Activated CD8-positive, alpha-beta memory T cell treated with anti-CD3 and anti-CD28 coated beads, Interleukin-2, amount 10 ng/mL, durations not matched to agents 7 days and 5 days (primary cell): ENCODE measurements at places on chromosomes 2 and 18. TPM values are rescaled to one million over a fixed set of nuclear protein-coding genes. Genes with fewer than 3 reads are reported as not detected.

UBXN4 gene
- 112 TPM for total RNA-seq

DNA sequence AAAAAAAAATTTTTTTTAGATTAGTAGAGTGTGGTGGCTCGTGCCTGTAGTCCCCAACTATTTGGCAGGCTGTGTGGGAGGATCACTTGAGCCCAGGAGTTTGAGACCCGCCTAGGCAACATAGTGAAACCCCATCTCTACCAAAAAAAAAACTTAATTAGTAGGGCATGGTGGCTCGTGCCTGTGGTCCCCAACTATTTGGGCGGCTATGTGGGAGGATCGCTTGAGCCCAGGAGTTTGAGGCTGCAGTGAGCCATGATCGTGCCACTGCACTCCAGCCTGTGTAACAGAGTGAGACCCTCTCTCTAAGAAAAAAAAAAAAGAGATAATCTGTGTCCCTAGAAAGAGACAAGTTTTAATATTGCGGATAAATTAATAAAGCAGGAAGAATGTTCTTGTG is 8.8 kb downstream of the GPR55 start:
- peak; percentile 44 for DNase-seq
- H3K4me1 ChIP-seq = peaks cover 52% of the 10 kb centered on the region
- H3K4me3 ChIP-seq = peak overlapping the region; percentile 65

ZNF236 gene
- 22.9 TPM for total RNA-seq

DNA sequence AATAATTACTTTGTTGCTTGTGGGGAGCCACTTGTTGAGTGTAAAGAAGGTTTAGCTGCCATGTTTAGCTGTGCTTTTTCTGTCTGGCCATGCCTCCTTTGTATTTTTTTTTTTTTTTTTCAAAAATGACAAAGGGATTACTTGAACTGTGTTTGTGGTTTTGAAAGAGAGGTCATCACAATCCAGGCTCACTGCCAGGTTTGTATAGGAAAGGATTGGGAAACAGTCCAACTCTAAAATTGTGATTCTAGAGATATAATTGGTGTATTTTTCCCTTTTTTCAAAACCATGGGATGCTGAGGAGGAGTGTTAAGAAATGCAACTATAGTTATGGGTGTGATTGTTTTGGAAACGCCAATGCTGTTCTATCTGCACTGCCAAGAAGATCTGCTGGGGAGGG is 4.3 kb downstream of the ITPRIPL1 start:
- DNase-seq = no peak
- H3K4me3 ChIP-seq = no peak overlapping the region
- peaks cover 66% of the 10 kb centered on the region for H3K4me1 ChIP-seq
- no peak overlapping the region for H3K27ac ChIP-seq
- H3K36me3 ChIP-seq = peaks cover 39% of the 10 kb centered on the region

- no peak overlapping the region for H3K4me3 ChIP-seq
- no peak overlapping the region for H3K27ac ChIP-seq
- no peak for DNase-seq
- peaks cover 62% of the 10 kb centered on the region for H3K4me1 ChIP-seq
These were observed 9.3 kb downstream of the SF3B1 start for GRCh38 chr2:197425550-197425949.

- H3K27ac ChIP-seq = peak overlapping the region; percentile 63
- DNase-seq = no peak
- peak overlapping the region; percentile 21 for H3K4me3 ChIP-seq
- H3K4me1 ChIP-seq = peaks cover 90% of the 10 kb centered on the region
These were observed 46.2 kb downstream of the ANKRD44 start for GRCh38 chr2:197264332-197264731.

GGCX gene
- total RNA-seq = 26.7 TPM

- peaks cover 3% of the 10 kb centered on the region for H3K27me3 ChIP-seq
- H3K4me3 ChIP-seq = no peak overlapping the region
- H3K36me3 ChIP-seq = no peaks in the 10 kb centered on the region
- no peak overlapping the region for H3K27ac ChIP-seq
- H3K4me1 ChIP-seq = no peaks in the 10 kb centered on the region
These were observed 278.8 kb upstream of the SLC14A2 start for GRCh38 chr18:45336448-45336847.

GRCh38 chr18:7170292-7170691 is 52.7 kb upstream of the LAMA1 start:
- no peaks in the 10 kb centered on the region for H3K36me3 ChIP-seq
- H3K4me3 ChIP-seq = no peak overlapping the region
- no peaks in the 10 kb centered on the region for H3K27me3 ChIP-seq

GRCh38 chr18:35029770-35030169 is 11.4 kb upstream of the MAPRE2 start:
- H3K27ac ChIP-seq = peak overlapping the region; percentile 100
- peak overlapping the region; percentile 79 for H3K4me3 ChIP-seq
- H3K4me1 ChIP-seq = peaks cover 28% of the 10 kb centered on the region
- peaks cover 6% of the 10 kb centered on the region for H3K36me3 ChIP-seq

MC2R gene
- not detected for total RNA-seq

GRCh38 chr2:120225549-120226065 is 2.4 kb upstream of the TMEM185B start:
- peak overlapping the region; percentile 53 for H3K27ac ChIP-seq
- DNase-seq = no peak
- H3K27me3 ChIP-seq = no peaks in the 10 kb centered on the region
- H3K4me3 ChIP-seq = no peak overlapping the region
- H3K4me1 ChIP-seq = peaks cover 86% of the 10 kb centered on the region

GRCh38 chr2:78977661-78978145 is 47.8 kb upstream of the REG3G start:
- no peak overlapping the region for H3K27ac ChIP-seq
- H3K27me3 ChIP-seq = no peaks in the 10 kb centered on the region
- no peak overlapping the region for H3K4me3 ChIP-seq
- H3K4me1 ChIP-seq = peaks cover 2% of the 10 kb centered on the region
- H3K36me3 ChIP-seq = no peaks in the 10 kb centered on the region
- DNase-seq = no peak

KDSR gene
- total RNA-seq = 48.4 TPM

- peak within 1 kb of the TSS; percentile 97 for H3K4me3 ChIP-seq
- H3K27ac ChIP-seq = peak within 1 kb of the TSS; percentile 93
- peak; percentile 100 for DNase-seq
- H3K27me3 ChIP-seq = no peaks in the 10 kb centered on the region
- H3K36me3 ChIP-seq = peaks cover 21% of the 10 kb centered on the region
These were observed at the start of gene RAB10 for GRCh38 chr2:26033818-26034636. Gene RAB10 (plus strand): TSS chr2:26034084. CDS start chr2:26034609, 525 bp downstream.

DNA sequence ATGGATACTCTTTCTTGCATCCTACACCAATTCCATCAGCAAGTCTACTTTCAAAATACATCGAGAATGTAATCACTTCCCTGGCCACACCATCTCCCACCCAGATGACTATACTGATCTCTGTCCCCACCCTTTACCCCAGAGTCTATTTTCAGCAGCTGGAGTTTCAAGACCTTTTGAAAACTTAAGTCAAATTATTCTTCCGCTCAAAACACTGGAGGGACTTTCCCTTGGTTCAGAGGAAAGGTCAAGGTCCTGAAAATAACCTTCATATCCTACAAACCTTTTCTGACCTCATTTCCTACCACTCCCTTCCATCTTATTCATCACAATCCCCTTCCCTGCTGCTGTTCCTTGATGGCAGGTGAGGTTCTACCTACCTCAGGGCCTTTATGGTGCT is 58.8 kb upstream of the LYPD6 start:
- no peak for DNase-seq
- no peaks in the 10 kb centered on the region for H3K4me1 ChIP-seq
- no peak overlapping the region for H3K4me3 ChIP-seq
- H3K27me3 ChIP-seq = peaks cover 2% of the 10 kb centered on the region

DNA sequence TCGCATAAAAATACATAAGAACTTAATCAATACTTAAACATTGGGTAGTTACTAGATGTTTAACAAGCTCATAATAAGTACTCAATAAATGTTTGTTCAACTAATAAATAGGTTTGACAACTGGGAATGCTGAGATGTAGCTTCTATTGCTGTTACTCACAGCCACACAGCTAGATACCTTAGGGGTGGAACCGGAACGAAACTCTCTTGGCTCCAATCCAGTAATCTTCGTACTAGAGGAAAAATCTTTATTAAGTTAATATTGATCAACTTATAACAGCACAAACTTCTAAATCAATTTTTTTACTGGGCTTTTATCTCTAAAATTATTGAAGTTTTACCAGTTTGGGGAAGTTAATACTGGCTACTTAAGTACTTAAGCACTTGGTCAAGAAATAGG is 247.8 kb downstream of the PAX3 start:
- H3K27ac ChIP-seq = no peak overlapping the region
- H3K36me3 ChIP-seq = no peaks in the 10 kb centered on the region
- no peak overlapping the region for H3K4me3 ChIP-seq
- no peak for DNase-seq

- H3K36me3 ChIP-seq = no peaks in the 10 kb centered on the region
- H3K4me3 ChIP-seq = no peak overlapping the region
- no peaks in the 10 kb centered on the region for H3K27me3 ChIP-seq
- H3K27ac ChIP-seq = no peak overlapping the region
These were observed 317.0 kb upstream of the MMADHC start for GRCh38 chr2:149904352-149905175.

DNA sequence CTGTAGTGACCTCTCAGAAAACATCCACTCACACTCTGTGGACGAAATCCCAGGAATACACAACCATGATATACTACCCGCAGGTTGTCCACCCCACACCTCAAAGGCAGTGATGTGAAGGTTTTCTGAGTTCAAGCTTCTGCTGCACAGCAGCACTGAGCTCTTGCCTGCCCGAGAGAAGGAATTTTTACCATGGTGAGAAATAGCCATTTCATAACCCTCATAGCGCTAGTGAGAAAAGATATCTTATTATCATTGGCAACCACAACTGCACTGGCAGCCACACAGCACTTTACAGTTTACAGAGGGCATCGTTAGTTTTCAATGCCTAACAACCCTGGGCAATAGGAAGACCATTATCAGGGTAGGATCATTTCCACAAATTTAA is 36.9 kb downstream of the NAPG start:
- H3K36me3 ChIP-seq = no peaks in the 10 kb centered on the region
- H3K27ac ChIP-seq = no peak overlapping the region
- no peak overlapping the region for H3K4me3 ChIP-seq
- no peak for DNase-seq
- H3K27me3 ChIP-seq = no peaks in the 10 kb centered on the region
- peaks cover 3% of the 10 kb centered on the region for H3K4me1 ChIP-seq

- peaks cover 12% of the 10 kb centered on the region for H3K4me1 ChIP-seq
- H3K27me3 ChIP-seq = no peaks in the 10 kb centered on the region
- H3K36me3 ChIP-seq = peaks cover 57% of the 10 kb centered on the region
These were observed 75.8 kb downstream of the POLR1A start for GRCh38 chr2:86029873-86030272.

FIGN gene
- not detected for total RNA-seq

LOXHD1 gene
- 0.06 TPM for total RNA-seq

TRIM43 gene
- total RNA-seq = 0.23 TPM

GLI2 gene
- 0.28 TPM for total RNA-seq

C2orf66 gene
- total RNA-seq = not detected

CCDC148 gene
- not detected for total RNA-seq

DNA sequence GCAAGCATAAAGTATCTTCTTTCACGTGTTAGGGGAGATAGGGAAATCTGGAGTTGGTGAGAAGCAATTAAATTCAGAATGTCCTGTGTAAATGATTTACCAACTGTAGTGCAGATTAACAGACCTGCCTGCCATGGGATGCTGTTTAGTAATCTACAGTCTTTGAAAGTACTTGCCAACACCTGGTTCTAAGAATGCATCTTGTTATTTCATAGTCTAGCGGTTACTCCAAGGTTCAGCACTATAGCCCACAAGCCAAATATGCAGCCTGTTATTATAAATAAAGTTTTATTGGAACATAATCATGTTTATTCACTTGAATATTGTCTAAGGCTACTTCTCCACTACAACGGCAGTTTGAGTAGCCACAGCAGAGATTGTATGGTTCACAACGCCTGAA is 100.8 kb downstream of the OSBPL6 start:
- H3K36me3 ChIP-seq = no peaks in the 10 kb centered on the region
- no peak overlapping the region for H3K27ac ChIP-seq
- no peaks in the 10 kb centered on the region for H3K4me1 ChIP-seq

CPLX4 gene
- not detected for total RNA-seq

TTR gene
- not detected for total RNA-seq
